Stimulated activated CD4-positive, alpha-beta T cell treated with anti-CD3 and anti-CD28 coated beads, Interleukin-12 subunit alpha, Interleukin-12 subunit beta, amount 100 ng/mL, for 24 hours (primary cell): ENCODE measurements at places on chromosomes 2 and 18.

GRCh38 chr2:37786191-37786698 is 114.8 kb upstream of the CDC42EP3 start:
- DNase-seq = no peak

DNA sequence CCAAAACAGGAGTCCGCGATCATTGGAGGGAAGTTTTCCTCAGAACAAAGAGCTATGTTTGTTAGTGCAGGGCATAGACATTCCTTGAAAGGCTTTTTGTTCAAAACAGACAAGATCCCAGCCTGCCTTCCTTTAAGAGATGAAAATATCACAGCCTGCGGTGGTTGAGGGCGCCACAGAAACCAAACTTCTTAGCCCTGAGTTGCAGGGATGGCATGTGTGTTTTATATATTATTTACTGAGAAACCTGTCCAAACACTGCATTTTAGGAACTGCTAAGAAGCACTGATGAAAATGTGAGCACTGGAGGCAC is 57.5 kb upstream of the TMEM178A start:
- no peak for DNase-seq

GRCh38 chr2:68100189-68100588 is 37.4 kb upstream of the C1D start:
- DNase-seq = no peak

GRCh38 chr2:232970051-232970450 is 43.0 kb downstream of the NGEF start:
- no peak for DNase-seq

DNA sequence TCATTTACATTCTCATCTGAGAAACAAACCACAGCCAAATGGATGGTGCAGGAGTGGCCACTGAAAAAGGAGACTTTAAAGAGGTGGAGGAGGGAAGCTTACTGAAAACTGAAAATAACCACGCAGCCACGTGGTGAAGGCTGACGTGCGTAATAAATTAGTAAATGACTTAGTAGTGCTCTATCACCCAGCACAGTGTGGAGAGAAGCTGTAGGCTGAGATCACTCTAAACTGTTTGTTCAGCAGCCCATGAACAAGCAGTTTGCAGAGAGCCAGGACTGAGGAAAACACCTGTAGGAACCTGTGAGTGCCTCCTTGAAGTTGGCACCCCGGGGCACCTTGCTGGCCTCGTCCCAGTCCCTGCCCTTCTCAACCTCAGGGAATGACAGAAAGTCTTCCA is 193.0 kb downstream of the TXNL1 start:
- no peak for DNase-seq

DNA sequence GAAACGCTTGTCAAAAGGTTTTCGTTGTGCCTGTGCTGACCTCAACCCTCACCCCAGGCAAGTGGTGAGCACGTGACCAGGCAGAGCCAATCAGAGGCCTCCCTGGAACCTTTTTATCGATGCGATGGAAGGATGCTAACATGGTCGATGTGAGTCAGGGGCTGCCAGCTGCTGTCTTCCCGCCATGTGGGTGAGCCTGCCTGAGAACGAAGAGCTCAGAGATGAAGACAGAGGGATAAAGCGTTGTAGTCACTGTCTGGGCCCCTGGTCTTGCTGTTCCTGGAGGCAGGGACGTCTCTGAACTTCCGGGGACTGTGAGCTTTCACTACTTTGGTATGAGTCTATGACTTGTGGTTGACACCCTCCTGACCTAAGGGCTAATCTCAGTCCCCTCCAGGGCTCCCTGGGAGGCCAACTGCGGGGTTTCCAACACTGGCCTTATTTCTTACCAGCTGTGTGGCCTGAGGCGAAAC is 18.6 kb downstream of the DNMT3A start:
- DNase-seq = no peak

DNA sequence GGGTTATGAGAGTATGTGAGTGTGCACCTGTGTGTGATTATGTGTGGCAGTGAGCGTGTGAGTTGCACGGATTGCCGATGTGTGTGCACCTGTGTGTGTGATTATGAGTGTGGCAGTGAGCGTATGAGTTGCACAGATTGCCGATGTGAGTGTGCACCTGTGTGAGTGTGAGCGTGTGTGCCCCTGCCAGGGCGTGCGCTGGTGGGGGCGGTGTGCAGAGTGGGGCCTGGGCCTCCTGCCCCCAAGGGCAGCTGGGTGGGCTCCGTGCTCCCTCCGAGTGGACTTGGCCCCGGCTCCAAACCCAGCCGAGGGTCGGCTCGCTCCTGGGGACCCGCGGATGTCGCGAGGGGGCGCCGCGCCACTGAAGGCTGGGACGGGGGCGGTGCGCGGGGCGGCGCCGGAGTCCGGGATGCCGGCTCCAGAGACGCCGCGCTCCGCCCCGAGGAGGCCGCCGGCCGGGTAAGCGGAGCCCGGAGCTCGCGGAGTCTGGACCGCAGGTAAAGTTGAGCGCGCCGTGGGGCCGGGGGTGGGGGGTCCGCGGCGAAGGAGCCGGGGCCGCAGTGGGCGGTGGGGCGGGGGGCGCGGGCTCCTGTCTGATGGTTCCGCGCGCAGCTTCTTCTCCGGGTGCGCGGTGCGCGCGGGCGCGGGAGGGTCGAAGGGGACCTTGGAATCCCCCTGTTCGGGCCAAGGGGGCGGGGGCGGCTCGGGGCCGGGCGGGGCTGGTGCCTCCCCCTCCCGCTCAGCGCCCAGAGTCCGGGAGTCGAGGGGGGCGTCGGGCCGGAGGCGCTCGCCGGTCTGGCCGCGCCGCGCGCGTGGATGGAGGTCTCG is at the start of gene KCNG2:
Gene KCNG2 (plus strand): TSS at position 421 of the 828 bp plus-strand sequence. CDS start 65,730 bp downstream, outside the sequence.
- DNase-seq = peak; percentile 22

DNA sequence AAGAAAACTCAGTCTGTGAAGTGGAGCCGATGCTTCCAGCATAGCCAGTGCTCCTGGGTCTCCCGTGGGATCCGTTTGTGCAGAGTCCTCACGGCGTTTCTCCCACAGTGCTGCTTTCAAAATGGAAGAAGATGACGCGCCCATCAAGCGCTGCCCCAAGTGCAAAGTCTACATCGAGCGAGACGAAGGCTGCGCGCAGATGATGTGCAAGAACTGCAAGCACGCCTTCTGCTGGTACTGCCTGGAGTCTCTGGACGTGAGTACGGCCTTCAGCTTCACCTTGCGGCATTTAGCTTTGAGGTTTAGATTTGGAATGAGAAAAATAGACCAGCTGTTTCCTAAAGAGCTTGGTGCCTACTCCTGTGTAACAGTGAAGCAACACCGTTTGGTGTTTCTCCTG is 107.0 kb downstream of the RNF144A start:
- DNase-seq = no peak

DNA sequence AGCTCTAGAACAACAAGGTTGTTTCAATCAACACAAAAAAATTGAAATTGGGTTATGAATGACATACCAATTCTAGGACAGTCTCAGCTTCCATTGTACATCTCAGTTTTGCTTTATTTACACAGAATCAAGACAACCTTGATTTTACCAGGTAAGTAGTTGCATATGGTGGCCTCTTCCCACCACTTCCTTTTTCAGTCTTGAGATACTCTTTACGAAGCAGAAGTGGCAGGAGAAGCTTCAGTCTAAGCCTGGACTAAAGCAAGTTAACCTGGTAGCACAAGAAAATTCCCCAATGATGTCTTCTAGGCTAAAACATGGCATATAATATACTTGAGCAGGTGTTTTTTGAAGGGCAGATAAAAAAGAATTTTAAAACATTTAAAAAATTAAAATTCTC is 10.7 kb upstream of the FAM136A start:
- no peak for DNase-seq

DNA sequence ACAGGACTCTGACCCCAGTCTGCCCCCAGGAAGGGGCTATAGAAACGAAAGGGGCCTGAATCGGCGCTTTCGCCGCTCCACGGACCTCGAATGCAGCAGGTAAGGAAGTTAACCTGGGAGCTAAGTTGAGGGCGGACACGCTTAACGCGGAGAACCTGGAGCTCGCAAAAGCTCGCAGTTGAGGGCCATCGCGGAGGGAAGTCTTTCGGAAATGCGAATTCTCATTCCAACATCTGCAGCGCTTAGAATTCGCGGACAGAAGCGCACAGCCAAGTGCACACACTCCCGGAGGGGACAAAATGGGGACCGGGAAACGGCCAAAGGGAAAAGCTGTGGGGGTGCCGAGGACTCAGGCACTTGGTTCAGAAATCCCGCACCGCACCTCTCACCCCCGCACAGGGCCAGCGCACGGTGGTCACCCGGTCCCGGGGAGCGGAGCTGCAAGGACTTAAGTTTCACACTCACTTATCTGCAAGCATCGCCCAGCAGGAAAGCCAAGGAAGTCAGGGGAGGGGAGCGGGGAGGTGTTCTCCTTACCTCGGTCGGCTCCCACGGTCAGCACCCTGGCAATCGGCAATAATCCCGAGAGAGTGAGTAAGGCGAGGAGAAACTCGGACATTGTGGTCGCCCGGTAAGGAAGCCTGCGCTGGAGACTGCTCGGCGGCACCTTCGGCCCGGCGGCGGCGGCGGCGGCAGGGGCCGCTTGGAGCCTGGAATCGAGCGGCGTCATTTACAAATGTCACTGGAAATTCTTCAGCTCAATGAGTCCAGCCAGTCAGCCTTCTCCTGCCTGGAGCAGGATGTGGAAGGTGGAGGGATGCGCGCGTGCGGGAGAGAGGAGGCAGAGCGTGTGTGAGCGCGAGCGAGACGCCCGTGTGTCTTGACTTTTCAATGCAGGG is 456 bp downstream of the LRP1B start:
- DNase-seq = no peak

- DNase-seq = no peak
Observed at GRCh38 chr2:16853088-16853487, 187.5 kb upstream of the CYRIA start.

- DNase-seq = no peak
Observed at GRCh38 chr2:207619764-207620203, 5.4 kb downstream of the METTL21A start.

- no peak for DNase-seq
Observed at GRCh38 chr2:50225021-50225928, 806.7 kb downstream of the NRXN1 start.

DNA sequence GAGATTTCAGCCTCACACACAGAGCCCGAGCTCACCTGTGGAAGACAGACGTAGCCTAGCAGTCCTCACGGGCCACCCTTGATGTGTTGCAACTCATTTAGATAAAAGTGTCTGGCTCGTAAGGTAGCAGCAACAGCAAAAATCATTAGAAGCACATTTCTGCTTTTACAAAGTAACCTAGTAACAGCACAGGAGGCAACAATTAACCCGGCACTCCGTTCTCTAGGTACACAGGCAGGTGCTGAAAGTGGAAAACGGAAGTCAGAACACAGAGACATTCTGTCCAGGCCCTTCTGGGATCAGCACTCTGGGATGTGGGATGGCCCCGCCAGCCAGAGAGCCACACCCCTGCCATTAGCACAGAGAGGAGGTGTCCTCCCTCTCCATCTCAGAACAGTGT is 99.3 kb downstream of the KLHL29 start:
- DNase-seq = no peak

DNA sequence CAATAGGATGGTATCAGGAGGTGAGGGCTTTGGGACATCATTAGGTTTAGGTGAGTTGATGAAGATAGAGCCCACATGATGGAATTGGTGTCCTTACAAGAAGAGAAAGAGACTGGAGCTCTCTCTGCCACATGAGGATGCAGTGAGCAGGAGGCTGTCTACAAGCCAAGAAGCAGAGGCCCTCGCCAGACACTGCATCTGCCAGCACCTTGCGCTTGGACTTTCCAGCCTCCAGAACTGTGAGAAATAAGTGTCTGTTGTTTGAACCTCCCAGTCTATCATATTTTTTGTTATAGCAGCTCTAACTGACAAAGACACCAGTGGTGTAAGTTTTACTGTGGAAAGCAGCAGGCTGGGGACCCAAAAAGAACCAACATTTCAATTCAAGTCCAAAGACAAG is 571.1 kb upstream of the ID2 start:
- no peak for DNase-seq

DNA sequence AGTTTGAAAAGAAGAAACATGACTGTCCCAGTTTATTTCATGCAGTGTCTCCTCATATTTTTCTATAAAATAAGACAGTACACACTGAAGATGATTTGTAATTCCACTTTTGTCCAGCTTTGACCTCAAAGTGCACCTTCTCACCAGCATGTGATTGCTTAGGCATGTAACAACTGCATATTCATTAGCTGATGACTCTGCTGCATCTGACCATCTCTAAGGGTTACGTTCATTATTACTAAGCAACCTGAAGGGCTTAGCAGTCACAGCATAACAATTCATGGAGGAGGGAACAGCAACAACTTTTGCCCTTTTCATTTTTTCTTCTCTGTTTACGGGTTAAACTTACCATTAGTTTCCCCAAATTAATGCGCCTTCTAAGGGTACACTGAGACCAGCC is 330.6 kb upstream of the PIK3C3 start:
- DNase-seq = no peak

- DNase-seq = no peak
Observed at GRCh38 chr18:49013291-49013691, 62.5 kb upstream of the SMAD7 start.

DNA sequence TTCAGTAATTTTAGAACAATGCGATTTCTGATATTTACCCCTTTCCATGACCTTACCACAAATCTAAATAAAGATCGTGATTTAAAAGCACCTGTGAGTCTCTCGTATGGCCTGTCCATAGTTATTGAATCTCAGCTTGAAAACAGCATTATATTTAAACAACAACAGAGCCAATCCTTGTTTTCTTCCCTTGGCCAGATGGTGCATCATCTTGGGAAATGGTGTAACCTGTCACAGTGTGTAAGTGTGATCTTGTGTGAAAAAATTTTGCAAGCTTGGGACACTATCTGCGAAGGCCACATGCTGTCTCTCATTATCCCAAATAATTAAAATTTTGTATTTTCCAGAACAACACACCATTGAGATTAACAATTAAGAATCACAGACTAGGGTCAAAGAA is 262.7 kb upstream of the SPHKAP start:
- no peak for DNase-seq

GRCh38 chr2:105747991-105748390 is 3.3 kb downstream of the NCK2 start:
- no peak for DNase-seq

GRCh38 chr2:219179601-219180465 is 1.8 kb downstream of the RETREG2 start:
- no peak for DNase-seq

DNA sequence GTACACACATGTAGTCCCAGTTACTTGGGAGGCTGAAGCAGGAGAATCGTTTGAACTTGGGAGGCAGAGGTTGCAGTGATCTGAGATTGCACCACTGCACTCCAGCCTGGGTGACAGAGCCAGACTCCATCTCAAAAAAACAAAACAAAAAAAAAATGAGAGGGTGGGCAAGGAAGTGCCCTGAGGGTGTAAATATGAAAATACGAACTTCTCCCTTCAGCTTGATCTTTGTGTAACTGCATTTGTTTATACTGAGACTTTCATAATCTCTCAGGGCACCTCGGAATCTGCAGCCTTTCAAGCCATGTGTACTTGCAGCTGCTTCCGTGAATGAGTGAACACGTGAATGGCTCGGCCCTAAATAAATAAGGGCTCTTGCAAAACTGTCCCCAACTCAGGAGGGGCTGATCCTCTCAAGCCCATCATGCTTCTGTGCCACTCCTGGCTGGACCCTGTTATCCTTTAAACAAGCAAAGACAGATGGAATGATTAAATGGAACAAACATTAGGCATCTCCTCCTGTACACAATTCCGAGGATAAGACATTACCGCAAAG is 96.8 kb downstream of the BOD1L2 start:
- DNase-seq = no peak
